Stimulated activated CD8-positive, alpha-beta memory T cell treated with anti-CD3 and anti-CD28 coated beads, Interleukin-12 subunit alpha, Interleukin-12 subunit beta, amount 100 ng/mL, for 4 hours (primary cell): ENCODE measurements at places on chromosomes 1 and 21.

DNA sequence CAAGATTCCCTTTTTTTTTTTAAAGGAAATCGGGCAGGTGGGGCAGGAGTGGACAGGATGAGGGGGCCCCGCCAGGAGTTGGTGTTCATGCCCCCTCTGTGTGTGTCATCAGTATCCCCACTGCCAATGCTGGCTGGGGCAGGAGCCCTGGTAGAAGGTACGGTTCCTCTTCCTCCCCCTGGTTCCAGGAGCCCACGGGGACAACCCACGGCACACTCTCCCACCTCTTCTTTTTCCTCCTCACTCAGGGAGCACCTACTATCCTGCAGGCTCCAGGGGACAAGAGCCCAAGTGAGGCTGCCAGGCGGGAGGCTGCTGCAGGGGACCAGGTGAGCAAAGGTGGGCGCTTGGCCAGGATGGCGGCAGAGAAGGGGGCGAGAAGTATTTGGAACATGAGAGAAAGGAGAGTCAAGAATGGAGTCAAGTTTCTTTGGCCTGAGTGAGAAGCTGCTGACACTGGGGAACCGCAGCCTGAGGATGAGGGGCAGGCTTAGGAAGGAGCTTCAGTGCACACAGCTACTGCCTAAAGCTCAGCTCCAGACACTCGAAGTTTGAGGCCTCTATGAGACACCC lies 26.5 kb downstream of the ECE1 start:
- no peak for DNase-seq

DNA sequence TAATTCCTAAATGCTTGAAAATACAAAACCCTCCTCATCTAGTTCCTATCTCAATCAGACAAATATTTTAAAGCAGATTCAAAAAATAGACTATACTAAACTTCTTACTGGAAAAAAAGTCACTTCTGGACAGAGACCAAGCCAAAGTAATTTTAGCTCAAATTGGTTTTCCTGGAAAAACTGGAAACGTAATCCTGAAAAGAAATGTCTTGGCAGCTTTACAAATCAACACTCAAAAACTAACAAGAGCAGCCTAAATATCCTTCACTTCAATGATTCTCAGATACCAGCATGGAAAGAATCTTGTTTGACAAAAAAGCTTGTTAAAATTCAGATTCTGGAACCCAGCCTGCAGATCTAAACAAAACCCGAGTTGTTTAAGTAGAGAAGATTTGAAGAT lies 9.1 kb upstream of the GPR88 start:
- no peak for DNase-seq

- no peak for DNase-seq
Measured at GRCh38 chr1:228998179-228998578, 262.9 kb downstream of the RHOU start.

GRCh38 chr1:48841966-48842365 lies 65.3 kb upstream of the BEND5 start:
- no peak for DNase-seq

GRCh38 chr1:17700945-17701810 lies 54.0 kb upstream of the ACTL8 start:
- DNase-seq, result no peak

GRCh38 chr1:226973898-226974543 lies 33.9 kb downstream of the COQ8A start:
- no peak for DNase-seq

DNA sequence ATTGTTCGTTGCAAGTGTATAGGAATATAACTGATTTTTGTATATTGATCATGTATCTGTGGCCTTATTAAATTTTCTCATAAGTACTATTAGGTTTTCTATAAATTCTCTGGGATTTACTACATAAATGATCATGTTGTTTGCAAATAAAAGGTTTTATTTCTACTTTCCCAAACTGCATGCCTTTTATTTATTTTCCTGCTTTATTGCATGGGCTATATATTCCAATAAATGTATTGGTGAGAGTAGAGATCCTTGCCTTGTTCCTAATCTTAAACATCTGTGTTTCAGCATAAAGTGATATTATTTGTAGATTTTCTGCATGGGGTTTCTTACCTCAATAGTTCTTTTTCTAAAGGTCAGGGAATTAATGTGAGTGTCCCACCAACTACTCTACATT lies 107.0 kb upstream of the CD55 start:
- no peak for DNase-seq

- no peak for DNase-seq
Measured at GRCh38 chr1:93579891-93580290, 101.7 kb downstream of the BCAR3 start.

DNA sequence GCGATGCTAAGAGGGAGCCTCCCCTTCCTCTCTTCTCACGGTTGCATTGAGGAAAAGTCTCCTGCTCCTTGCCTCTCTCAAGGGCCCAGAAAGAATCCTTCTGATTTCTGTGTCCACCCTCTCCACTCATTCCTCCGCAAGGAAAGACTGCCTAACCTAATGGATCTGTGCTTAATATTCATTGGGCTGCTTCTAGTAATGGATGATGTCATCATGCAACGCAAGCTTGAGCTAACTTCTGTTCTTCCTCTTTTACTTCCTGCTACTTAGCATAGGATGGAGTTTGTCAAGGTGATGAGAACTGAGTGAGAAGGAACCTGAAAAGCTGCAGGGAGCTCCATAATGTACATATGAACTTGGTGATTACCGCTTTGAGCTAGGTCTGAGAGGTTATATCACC lies 35.2 kb upstream of the HMGB4 start:
- DNase-seq, result no peak

- no peak for DNase-seq
Measured at GRCh38 chr1:79044974-79045650, 38.6 kb upstream of the ADGRL4 start.

DNA sequence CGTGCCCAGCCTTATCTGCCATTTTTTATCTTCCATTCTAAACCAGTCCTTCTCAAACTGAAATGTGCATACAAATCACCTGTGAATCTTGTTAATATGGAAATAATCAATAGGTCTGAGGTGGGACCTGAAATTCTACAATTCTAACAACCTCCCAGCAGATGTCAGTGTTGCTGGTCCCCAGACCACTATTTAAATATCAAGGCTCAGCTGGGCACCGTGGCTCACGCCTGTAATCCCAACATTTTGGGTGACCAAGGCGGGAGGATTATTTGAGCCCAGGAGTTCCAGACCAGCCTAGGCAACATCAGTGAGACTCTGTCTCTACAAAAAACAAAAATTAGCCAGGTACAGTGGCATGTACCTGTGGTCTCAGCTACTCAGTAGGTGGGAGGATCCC lies 4.1 kb downstream of the UQCRHL start:
- DNase-seq, result no peak

- DNase-seq, result no peak
Measured at GRCh38 chr1:233805786-233806185, 98.7 kb upstream of the SLC35F3 start.

DNA sequence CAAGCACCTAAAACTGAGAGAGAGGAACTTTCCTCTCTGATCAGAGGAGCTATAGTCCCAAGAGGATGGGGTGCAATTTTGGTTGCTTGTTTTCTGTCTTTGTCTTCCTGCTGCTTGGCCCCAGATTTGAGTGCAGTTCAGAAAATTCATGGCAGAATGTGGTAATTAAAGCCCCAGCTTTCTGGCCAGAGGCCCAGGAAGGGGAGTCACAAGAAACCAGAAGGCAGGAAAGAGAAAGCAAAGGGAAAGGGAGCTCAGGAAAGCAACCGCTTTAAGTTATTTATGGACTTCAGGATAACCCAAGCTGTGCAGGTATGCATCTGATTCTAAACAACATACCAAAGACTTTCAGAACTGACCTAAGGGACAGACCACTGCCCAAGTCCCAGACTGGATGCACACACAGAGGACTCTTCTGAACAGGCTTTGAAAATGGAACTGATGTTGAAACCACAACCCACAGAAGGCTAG lies 88.8 kb downstream of the ST3GAL3 start:
- no peak for DNase-seq

- peak; percentile 64 for DNase-seq
Measured at GRCh38 chr1:52141513-52142219, at the start of gene ZFYVE9. Gene ZFYVE9 (plus strand): TSS chr1:52142089. CDS start chr1:52233207, 91,118 bp downstream.

DNA sequence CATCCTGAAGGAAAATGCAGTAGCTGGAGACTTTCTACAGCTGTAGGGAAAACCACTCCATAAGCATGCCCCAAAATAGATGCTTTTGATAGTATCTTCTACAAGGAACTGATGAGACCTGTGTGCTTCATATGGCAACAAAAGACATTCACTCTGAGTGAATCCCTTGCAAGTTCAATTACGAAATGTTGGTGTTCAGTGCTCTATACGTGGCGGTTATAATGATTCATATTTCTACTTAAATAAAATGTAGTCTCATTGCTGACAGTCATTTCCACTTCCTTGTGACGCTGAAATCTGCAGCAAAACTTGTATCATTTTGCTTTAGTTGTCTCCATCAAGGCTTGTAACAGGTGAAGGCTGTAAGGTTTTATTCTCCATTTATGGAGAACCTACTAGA lies 20.6 kb downstream of the TOR1AIP2 start:
- DNase-seq, result no peak

DNA sequence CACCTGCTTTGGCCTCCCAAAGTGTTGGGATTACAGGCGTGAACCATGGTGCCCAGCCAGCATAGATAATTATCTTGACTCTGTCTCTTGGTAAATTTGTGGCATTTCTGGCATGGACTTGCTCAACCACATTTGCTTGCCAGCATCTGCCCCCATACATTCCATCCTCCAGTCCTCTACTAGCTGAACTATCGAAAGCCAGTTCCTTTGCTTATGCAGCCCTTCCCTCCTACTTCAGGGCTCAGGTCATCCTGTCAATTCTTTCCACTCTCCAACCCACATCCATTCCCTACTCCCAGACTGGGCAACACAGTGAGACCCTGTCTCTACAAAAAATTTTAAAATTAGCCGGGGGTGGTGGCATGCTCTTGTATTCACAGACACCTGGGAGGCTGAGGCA lies 13.0 kb upstream of the UQCRHL start:
- DNase-seq, result no peak

- DNase-seq, result no peak
Measured at GRCh38 chr1:99566290-99567021, 79.5 kb upstream of the PALMD start.

DNA sequence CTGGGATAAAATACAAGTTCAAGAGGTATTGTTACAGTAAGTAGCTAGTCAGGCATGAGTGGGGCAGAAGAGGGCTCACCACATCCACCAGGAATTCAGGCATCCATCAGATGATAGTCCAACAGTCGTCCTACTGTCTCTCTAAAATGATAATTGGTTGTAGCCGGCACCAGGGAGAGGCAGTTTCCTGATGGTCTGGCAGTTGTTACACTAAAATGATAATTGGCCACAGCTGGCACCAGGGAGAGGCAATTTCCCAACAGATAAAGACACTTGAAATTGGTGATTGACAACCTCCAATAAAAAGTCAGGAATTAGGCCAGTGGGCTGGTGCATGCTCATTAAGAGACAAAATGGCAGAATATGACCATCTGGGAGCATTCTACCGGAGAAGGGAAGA lies 545.8 kb downstream of the AMY1C start:
- no peak for DNase-seq

DNA sequence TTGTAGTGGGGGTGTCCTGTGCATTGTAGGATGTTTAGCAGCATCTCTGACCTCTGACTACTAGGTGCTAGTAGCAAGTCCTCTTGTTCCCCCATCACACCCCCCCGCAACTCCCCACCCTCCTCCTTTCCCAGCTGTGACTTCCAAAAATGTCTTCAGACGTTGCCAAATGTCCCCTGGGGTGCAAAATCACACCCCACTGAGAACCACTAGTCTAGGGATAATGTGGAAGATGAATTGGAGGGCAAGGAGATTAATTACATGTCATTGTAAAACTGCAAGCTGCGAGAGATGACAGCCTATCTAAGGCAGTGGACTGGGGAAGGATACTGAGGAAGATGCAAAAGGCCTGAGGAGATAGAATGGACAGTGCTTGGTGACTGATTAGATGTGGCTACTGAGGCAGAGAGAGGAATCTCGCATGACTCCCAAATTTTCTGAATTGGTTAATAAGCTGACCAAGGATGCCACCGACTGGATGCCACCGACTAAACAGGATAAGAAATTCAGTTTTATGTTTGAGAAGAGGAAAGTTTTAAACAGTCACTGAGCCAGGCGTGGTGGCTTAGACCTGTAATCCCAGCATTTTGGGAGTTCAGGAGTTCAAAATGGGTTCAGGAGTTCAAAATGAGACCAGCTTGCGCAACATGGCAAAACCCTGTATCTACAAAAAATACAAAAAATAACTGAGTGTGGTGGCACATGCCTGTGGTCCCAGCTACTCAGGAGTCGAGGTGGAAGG lies 3.1 kb upstream of the JAK1 start:
- no peak for DNase-seq

GRCh38 chr1:30411206-30411605 lies 312.2 kb downstream of the MATN1 start:
- DNase-seq, result no peak
